ENCODE measurements at places on chromosomes 11 and 22. TPM values are rescaled to one million over a fixed set of nuclear protein-coding genes. Genes with fewer than 3 reads are reported as not detected.

Gene GGTLC3
- total RNA-seq, result not detected

Gene KCNK7
- total RNA-seq, result 0.31 TPM

Gene SAA4
- total RNA-seq, result not detected

Gene PNPLA3
- 0.18 TPM for total RNA-seq

Gene GGTLC2
- total RNA-seq, result not detected

Gene STK33
- total RNA-seq, result 3.8 TPM

Gene ENTHD1
- not detected for total RNA-seq

Gene RTN3
- 25.5 TPM for total RNA-seq

Gene SCGB1C1
- total RNA-seq, result not detected

Gene SYNGR1
- total RNA-seq, result 6.3 TPM

Gene CUL5
- total RNA-seq, result 33.8 TPM

Gene SHISAL1
- 13.1 TPM for total RNA-seq

Gene SAA2
- not detected for total RNA-seq

Gene VPS11
- total RNA-seq, result 19.9 TPM

Gene GNG3
- not detected for total RNA-seq

Gene MMP27
- total RNA-seq, result 0.09 TPM

Gene C22orf15
- total RNA-seq, result 0.66 TPM

Gene NAALAD2
- total RNA-seq, result 5.5 TPM

Gene SMIM38
- total RNA-seq, result 0.98 TPM

Gene CSF2RB
- 1.8 TPM for total RNA-seq

Gene CCDC73
- not detected for total RNA-seq

Gene TUB
- total RNA-seq, result 16.7 TPM

Gene DGAT2
- total RNA-seq, result 0.31 TPM

Gene BBOX1
- 0.18 TPM for total RNA-seq

Gene OR4A5
- total RNA-seq, result not detected

Gene HBB
- 755 TPM for total RNA-seq

Gene DEUP1
- 0.04 TPM for total RNA-seq

Gene CHADL
- 4.7 TPM for total RNA-seq
